SW 1271 (cell line): ENCODE measurements at places on chromosomes 3 and 15.

DNA sequence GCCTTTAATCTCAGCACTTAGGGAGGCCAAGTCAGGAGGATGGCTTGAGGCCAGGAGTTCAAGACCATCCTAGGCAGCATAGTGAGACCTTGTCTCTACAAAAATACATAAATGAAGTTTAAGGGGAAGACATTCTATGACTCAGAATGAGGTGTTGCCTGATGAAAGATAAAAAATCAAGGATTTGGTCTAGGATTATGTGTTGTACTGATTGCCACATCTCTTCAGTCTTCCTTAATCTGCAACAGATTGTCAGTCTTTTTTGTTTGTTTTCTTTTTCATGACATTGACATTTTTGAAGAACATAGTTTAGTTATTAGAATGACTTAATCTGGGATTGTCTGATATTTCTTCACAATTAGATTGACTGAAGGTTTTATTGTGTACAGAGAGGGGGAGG is 26.3 kb upstream of the DPPA4 start:
- no peak for DNase-seq

- no peak for DNase-seq
Observed at GRCh38 chr3:77686560-77686959, 646.7 kb downstream of the ROBO2 start.

- no peak for DNase-seq
Observed at GRCh38 chr3:72444656-72445223, 403.5 kb downstream of the SHQ1 start.

DNA sequence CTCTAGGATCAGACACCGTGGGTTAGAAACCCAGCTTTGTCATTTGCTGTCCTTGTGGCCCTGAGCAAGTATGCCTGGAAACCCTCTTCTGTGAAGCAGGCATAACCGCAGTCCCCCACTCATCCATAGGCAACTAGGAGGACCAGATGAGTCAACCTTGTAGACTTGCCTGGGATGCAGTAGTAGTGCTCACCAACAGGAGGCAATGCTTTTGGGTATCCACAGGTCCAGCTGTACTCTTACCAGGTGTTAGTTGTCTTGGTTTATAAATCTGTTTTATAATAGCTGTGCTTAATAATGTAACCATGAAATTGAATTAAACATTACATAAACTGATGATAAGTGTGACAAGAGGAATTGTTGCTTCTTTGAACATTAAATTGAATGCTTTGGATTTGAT is 389.3 kb downstream of the IL20RB start:
- DNase-seq = no peak
